ENCODE measurements at places on chromosomes 11 and 22.
A peak's percentile ranks its signal among the peaks of the same experiment; 100 is the strongest.

GRCh38 chr11:71062199-71062598, 190.2 kb downstream of the SHANK2 start:
- DNase-seq = no peak

DNA sequence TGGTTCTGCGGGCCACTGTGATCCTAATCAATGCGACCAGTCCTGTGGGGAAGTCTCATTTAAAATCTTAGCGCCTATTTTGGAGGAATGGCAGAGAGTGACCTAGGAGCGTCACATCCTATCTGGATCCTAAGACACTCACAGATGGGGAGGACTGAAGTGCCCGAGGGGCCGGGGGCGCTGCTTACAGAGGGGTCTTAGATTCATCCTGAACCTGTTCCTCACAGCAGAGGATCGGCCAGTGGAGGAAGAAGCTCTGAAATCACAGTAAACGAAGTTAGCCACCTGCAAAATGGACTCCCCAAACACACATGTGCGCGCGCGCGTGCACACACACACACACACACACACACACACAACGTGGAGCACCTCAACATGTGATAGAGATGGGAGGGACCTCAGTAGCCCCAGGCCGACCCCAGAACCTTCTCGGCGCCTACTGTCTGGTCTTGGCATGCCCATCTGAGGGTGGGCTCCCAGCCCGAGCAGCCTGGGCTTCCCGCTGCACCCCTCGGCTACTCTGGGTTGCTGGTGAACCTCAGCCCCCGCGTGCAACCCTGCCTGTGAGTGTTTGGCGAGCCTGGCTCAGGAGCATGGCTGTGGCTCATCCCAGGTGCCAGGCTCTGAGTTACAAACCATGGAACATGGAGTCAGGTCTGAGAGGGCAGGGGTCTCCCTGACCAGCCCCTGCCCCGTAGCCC, 613.3 kb downstream of the TBC1D22A start:
- no peak for DNase-seq

- DNase-seq = no peak
Observed at GRCh38 chr11:80371931-80372330, 931.1 kb upstream of the TENM4 start.

DNA sequence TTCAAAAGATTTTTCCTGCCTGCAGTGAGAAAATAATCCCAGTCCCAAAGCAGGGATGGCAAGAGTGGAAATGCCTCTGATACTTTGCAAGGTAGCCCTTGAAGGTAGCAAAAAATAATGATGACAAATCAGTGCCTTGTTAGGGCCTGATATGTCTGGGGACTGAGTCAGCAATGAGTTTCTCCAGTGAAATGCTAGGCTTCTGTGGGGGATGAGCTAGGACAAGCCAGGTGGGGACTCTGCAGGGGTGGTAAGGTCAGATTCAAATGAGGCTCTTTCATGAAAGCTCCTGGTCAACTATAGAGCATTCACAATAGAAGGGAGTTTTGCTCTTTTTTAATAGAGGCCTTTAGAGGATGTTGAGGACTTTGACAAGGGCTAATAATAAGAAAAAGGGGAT, 77.7 kb downstream of the ME3 start:
- peak; percentile 51 for DNase-seq

DNA sequence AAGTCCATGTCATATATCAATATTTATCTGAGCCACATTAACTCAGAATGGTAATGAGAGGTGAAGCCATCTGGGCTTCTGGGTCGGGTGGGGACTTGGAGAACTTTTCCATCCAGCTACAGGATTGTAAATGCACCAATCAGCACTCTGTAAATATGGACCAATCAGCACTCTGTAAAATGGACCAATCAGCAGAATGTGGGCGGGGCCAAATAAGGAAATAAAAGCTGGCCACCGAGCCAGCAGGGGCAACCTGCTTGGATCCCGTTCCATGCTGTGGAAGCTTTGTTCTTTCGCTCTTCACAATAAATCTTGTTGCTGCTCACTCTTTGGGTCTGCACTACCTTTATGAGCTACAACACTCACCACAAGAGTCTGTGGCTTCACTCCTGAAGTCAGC, 253.4 kb downstream of the JRKL start:
- DNase-seq = no peak

DNA sequence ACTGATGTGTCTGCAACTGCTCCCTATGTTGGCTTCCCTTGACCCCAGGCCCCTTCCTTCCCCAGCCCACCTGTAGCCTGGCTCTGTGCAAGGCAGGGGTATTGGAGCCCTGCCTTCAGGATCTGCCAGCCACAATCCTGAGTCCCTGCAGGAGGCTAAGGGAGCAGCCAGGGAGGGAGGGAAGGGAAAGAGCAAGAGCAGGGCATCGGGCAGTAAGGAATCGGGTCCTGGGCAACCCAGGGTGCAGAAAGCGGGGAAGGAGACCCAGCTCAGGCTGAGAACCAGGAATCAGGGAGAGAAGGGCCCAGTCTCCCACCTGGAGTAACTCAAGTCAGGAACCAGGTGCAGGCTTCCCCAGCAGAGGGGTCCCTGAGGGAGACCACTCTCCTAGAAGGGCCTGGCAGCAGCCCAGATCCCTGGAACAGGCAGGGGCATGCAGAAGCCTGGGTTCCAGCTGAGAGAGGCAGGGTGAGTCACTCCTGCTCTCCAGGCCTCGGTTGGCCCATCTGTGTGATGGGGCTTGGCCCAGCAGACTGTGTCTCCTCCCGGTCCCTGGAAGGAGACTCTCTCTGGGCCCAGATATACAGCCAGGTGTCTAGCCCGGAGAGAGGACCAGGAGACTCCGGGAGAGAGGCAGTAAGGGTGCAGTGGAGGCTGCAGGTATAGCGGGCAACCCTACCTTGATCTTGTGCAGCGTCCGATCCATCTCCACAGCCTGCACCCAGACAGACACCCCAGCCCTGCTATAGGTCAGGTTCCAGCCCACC, 13.4 kb downstream of the STARD10 start:
- peak; percentile 62 for DNase-seq

DNA sequence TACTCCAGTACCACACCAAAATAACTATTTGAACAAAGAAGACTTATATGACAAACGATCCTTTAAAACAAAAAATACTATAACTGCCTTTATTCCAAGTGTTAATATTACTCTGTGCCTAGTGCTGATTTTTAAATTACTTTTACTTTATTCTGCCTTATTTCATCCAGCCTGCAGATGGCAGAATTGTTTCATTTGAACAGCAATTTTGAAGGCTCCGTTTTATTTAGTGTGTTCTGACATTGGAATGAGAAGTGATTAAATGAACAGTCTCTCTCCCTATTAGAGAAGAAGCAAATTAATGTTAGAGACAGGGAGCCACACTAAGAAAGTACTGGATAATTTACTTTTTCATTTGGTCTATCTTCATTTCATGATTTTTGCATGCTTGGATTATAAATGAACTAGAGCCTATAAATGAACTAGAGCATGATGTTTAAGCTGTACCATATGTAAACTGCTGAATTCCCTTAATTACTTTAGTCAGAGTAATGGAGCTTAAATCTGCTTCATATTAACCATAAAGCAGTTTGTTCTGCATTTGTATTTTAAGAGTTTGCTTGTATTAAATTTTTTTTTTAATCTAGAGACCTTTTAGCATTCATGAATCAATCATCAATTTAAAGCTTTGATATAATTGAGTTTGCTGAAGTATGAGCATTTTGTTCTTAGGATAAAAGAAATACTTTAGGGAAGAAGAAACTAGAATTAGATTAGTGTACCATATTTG, 9.8 kb downstream of the PDHX start:
- DNase-seq = peak; percentile 85

- no peak for DNase-seq
Observed at GRCh38 chr11:74522776-74523175, 29.3 kb upstream of the LIPT2 start.

DNA sequence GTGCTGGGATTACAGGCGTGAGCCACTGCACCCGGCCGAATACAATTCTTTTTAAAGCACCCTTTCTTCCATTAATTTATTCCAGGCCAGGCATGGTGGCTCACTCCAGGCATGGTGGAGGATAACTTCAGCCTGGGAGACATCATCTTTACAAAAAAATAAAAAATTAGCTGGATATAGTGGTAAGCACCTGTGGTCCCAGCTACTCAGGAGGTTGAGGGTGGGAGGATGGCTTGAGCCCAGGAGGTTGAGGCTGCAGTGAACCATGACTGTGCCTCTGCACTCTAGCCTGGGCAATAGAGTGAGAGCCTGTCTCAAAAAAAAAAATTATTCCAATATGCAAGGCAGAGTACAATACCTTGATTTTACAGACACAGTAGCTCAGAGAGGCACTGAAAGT, 11.4 kb downstream of the TAGLN start:
- no peak for DNase-seq

DNA sequence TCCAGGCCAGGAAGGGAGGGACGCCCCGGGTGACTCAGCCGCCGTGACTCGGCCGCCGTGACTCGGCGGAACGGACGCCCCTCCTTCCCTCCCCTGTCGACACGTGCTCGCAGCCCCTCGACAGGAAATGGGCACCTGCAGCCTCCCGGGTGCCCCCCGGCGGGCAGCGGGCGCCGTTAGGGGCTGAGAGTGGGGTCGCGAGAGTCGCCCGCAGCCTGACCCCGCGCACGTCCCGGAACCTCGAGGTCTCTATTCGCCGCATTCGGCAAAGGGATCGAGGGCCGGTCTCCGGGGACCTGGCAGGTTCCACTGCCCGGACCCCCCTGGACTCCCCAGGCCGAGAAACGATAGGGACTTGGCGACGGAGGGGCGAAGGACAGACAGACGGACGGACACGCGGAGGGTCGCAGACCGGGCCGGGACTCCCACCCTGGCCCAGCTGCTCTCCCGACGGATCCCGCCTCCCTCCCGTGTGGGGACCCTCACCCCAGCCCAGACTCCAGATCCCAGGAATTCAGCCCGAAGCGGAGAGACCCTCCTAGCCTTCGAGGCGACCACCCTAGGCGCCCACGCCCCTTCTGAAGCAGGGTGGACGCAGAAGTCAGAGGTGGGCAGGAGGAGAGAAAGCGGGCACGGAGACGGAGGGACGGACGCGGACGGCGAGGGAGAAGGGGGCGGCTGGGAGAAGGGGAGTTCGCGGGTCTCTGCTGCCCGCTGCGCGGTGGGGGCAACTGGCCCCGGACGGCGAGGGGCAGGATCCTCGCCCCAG, 648 bp downstream of the FOSL1 start:
- DNase-seq = no peak

- DNase-seq = no peak
Observed at GRCh38 chr11:44574610-44575287, 9.3 kb downstream of the CD82 start.

DNA sequence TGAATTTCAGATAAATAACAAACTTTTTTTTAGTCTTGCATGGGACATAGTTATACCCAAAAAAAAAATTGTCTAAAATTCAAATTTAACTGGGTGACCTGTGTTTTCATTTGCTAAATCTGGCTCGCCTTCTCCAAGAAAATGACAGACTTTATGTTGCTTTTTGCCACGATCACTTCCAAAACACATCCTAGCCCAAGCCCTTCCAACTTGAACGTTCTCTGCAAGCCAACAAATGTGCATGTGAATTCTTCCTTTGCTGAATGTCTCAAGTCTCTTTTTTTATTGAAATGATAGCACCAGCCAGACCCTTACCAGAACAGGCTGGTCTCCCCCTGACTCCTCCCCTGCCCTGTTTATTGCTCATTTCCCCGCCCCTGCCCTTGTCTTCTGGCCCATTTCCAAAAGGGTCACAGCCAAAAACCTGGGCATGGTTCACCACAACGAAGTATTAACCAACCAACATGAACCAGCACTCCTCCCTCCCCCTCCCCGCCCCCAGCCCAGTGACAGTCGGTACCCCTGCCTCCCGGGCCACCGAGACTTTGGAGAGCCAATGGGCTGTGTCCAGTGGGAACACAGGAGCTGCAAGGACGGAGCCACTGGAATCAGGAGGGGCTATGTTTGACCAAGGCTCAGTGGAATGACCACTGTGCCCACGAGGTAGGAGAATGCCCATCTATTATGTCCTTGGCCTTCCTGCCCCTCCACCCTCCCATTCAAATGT, 63.2 kb downstream of the BTG4 start:
- DNase-seq = no peak

GRCh38 chr11:31240340-31240904, 129.1 kb downstream of the DCDC1 start:
- peak; percentile 22 for DNase-seq

GRCh38 chr11:130612291-130612851, 163.9 kb downstream of the ADAMTS15 start:
- DNase-seq = no peak

DNA sequence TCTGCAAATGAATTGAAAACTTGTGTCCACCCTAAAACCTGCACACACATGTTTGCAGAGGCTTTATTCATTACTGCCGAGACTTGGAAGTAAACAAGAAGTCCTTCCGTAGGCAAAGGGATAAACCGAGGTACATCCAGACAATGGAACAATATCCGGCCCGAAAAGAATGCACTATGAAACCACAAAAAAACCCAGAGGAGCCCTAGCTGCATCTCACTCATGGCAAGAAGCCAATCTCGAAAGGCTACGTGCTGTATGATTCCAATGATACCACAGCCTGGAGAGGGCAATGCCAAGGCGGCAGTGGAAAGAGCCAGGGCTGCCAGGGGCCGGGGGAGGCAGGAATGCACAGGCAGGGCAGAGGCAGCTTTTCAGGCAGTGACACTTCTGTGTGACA, 3.2 kb upstream of the MRPL23 start:
- peak; percentile 53 for DNase-seq

DNA sequence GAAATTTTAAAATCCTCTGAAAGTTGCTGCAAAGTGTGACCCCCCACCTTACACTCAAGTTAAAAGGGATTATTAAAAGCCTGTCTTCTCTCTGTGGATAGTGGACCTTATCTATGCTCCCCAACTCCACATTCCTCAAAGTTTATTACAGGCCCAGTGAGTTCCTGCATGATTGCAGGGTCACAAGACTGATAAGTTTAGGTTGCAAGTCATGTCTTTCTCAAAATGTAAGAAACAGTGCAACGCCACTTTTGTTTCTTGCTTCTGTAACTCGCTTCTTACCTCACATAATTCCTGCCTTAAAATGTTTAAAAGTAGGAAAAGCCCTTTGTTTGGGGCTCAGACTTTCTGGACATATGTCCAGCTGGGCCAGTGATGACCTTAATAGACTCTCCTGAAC, 38.4 kb upstream of the GLYAT start:
- no peak for DNase-seq
